ENCODE measurements at places on chromosomes 1 and 21.

DNA sequence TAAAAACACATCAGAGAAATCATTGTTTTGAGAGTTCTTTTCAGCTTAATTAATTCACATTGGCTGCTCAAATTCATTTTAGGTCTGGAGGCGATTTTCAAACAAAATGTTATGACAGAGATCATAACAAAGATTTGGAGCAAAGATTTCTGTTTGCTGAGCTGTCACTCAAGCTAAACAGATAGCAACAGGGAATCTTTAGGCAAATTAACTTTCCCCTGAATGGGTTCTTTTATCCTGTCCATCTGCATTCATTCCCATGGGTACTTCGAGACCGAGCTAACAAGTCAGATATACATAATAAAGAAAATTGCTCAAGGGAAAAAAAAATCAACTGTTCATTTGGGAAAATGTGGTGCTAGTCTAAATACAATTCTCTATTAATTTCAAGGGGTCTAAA, 30.2 kb upstream of the CA6 start:
- no peak for DNase-seq

GRCh38 chr1:217136895-217137205, 413.6 kb upstream of the ESRRG start:
- no peak for DNase-seq

DNA sequence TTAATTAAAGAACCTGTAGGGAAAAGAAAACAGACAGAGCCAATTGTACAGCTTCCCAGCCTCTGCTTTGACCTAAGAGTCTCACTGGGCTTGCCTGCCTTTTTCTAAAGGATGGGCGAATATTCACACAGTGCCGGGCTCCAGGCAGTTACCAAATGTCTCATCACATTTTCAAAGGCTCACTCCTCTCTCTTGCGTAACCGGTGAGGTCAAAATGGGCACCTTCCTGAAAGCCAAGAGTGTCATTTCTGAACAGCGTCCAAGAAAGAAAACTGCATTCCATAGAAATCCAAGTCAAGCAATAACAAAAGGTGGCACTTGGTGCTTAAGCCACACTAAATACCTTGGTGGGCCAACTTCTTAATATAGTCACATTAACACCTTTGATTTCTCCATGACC, 710 bp upstream of the PALMD start:
- DNase-seq = no peak

- DNase-seq = no peak
Measured at GRCh38 chr1:15171271-15171908, 17.8 kb downstream of the TMEM51 start.

GRCh38 chr1:25765136-25765922, 34.7 kb upstream of the SELENON start:
- no peak for DNase-seq

- DNase-seq = peak; percentile 60
Measured at GRCh38 chr1:91569411-91570119, 68.9 kb downstream of the CDC7 start.

GRCh38 chr1:21764615-21765423, 18.1 kb downstream of the USP48 start:
- DNase-seq = peak; percentile 66

DNA sequence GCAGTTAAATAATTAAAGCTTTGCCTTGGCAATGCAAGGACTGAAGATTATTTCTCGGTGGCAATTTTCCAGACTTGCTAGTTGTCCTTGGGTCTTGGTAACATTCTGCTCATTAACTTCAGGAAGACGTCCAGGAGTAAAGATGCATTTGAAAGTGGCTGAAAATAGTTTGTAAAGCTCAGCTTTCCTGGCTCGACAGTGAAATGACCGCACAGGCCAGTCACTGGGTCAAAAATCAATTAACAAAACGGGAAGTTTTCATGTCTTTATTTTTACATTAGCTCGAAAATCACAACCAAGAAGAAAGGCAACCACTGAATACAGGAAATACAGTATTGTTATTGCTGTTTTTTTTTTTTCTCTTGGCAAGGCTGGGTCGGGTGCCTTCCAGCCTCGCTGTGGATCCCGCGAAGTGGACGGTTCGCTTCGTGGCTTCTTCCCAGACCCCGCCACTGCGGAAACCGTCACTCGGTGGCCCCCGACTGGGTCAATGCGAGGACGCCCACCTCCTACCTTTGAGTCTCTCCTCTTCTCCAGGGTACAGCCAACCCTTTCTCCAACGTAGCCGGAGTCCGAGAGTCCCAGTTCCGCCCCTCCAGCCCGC, 479 bp upstream of the SNX7 start:
- DNase-seq = peak; percentile 17

- no peak for DNase-seq
Measured at GRCh38 chr1:60173006-60173405, 99.4 kb upstream of the C1orf87 start.

DNA sequence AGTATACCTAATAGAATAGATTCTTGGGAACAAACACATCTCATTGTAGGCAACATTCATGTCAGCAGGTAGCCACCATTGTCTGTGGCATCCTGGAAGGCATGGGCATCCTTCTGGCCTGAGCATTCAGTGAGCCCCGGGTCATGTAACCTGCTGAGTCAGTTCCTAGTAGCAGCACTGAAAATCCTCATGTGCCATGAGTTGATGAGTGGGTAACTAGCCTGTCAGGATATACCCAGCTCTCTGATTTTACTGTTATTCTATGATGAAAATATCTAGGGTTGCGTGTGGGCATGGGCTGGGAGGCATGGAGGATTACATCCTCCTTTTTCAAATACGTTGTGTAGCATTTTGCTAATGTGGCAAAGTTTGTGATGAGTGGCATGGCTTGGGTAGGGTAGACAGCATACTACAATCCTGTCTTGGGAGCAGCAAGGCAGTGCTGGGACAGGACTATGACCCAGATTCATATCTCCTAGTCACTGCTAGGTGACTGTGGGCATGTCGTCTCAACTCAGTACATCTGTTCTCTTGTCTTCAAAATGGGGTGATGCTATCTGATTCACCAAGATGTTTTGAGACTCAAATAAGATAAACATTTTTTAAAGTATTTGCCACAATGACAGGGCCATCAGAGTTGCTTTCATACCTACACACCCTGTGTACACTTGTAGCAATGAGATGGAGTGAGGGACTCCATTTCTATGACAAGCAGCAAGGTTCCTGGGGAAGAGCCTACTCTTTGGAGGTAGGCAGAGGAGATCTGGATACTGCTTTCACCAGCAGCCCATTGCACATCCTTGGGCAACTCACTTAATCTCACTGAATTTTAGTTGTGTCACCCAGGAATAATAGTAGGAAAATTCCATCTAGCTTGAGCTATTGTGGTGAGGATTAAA, 62.5 kb downstream of the CD58 start:
- no peak for DNase-seq

- peak; percentile 74 for DNase-seq
Measured at GRCh38 chr1:64246294-64246917, 43.0 kb downstream of the UBE2U start.

- no peak for DNase-seq
Measured at GRCh38 chr1:202164271-202165037, 4.1 kb upstream of the PTPN7 start.

GRCh38 chr1:151860504-151861187, 7.1 kb upstream of the THEM5 start:
- no peak for DNase-seq

GRCh38 chr1:200970771-200971427, 52.6 kb downstream of the KIF21B start:
- DNase-seq = no peak

- DNase-seq = no peak
Measured at GRCh38 chr1:234981758-234982157, 146.9 kb downstream of the TOMM20 start.

DNA sequence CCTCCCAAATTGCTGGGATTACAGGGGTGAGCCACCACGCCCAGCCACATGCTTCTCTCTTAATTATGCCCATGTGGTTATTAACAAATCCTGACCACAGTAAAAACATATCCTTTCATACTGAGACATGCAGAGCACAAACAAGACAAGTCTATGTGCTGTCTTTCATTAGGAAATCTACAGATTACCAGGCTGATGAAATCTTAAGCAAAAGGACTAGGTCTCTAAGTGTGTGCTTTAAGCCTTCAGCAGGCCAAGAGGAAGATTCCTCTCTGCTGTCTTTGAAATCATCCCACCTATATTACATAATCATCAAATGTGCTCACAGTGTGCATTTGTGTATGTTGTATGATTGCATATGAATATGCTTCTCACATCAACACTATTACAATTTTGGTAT, 419.3 kb downstream of the KCTD3 start:
- no peak for DNase-seq

- no peak for DNase-seq
Measured at GRCh38 chr1:8104278-8105236, 78.4 kb upstream of the ERRFI1 start.

- DNase-seq = peak; percentile 86
Measured at GRCh38 chr1:109112652-109113285, 1.1 kb upstream of the ELAPOR1 start.

GRCh38 chr1:21289700-21290545, at the start of gene ECE1:
TSS of gene ECE1 (minus strand) at chr1:21290463. CDS start at chr1:21290414, 49 bp downstream.
- DNase-seq = peak; percentile 29

DNA sequence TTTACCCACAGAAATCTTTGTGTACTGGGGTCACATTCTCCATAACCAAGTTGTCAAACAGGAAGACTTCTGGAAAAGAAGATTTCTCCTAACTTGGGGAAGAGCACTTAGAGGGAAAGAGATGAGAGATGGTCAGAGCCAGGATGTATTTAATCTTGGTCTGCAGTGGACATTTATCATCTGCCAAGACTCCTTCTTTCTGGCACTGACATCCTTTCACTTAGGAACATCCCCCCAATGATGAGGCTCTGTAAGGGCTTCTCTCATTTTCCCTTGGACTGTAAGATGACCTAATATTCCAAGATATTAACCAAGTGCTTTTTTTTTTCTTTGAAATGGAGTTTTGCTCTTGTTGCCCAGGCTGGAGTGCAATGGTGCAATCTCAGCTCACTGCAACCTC, 39.3 kb upstream of the IGSF3 start:
- no peak for DNase-seq

- no peak for DNase-seq
Measured at GRCh38 chr1:20469406-20470076, 16.5 kb downstream of the CAMK2N1 start.

DNA sequence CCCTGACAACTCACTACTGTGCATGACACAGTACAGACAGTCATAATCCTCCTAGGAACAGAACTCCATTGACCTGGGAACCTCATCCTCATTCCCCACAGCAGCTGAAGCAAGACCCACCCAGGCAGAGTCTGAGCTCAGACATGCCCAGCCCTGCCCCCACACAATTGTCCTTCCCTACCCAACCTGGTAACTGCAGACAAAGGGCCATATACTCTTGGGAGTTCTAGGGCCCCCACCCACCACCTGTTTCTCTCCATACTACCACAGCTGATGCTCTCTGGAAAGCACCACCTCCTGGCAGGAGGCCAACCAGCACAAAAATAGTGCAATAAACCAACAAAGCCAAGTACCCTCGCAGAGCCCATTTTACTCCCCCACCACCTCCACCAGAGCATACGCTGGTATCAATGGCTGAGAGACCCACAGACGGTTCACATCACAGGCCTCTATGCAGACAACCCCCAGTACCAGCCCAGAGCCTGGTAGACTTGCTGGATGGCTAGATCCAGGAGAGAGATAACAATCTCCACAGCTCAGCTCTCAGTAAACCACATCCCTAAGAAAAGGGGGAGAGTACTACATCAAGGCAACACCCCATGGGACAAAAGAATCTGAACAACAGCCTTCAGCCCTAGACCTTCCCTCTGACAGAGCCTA, 159.7 kb upstream of the CXADR start:
- no peak for DNase-seq

DNA sequence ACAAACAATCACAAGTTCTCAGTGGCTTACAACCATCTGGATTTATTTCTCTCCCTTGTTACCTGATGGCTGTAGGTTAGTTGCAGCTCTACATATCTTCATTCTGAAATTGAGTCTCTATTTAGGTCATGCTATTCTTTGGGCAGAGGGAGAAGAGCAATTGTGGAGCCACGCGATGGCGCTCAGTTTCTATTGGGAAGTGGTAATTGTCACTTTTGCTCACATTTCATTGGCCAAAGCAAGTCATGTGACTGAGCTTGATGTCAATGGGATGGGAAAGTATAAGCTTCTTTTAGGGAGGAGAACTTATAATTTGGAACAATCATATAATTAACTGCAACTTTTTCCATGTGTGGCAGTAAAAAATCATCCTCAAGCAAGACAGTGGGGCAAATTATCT, 166.5 kb downstream of the LMO4 start:
- no peak for DNase-seq

DNA sequence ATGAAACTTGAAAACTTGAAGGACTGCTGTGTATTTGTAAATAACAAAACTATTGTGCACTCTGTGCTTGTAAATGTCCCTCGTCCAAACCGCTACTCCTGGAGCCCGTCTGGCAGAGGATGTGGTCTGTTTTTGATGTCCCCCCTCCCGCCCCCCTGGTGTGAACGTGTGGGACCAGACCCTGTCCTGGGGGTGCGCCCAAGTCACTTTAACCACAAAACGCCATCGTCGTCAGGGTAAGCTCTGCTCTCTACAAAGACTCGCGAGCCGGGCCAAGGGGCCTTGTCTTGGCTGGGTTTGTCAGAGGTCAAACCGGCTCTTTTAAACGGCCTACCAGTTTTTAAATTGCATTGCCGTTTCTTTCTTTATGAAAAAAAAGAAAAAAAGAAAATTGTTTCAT, 87.4 kb upstream of the TMEM51 start:
- DNase-seq = no peak

GRCh38 chr1:156926175-156926574, 5.7 kb downstream of the LRRC71 start:
- DNase-seq = peak; percentile 33

DNA sequence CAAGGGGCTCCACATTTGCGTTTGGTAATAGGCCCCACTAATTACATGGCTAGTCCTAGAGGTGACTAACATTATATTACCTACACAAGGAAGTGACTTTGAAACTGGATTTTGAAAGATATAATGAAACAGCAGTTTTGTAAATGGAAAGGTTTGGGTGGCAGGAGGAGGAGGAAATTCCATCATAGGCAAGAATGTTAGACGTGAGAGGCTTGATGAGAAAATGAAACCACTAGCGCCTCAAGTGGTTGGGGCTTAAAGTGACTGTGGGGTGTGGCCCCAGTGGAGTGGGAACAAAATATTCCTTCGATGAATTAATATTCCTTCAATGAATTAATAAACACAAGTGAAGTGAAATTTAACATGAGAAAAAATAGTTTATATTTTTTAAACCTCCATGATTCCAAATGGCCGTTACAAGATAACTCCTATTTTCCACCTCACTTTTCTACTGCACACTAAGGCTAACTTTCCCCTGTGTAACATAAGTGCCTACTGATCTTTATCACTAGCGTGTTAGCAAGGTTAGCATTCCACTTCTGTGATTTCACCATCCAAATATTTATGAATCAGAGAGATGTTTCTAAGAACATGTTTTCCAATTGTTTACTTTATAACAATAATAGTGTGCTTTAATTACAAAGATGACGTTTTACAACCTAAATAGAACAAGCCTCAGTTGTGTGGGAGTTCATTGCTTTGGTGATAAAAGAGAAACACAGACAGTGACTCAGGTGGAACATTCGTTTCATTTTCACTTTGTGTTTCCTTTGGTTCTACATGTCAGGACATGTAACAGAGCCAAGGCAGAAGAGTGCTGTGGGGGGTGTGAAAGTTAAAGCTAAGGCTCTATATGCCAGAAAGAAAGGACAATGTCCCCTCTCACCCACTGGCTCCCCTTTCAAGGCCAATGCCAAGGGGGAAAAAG, 12.5 kb upstream of the ATF3 start:
- DNase-seq = peak; percentile 89

- peak; percentile 75 for DNase-seq
Measured at GRCh38 chr1:66624412-66625060, 90.6 kb downstream of the SGIP1 start.

- peak; percentile 27 for DNase-seq
Measured at GRCh38 chr1:167683641-167684502, 37.9 kb upstream of the MPZL1 start.

- DNase-seq = no peak
Measured at GRCh38 chr21:32712043-32712442, 15.8 kb downstream of the SYNJ1 start.
